Left ventricle myocardium inferior (tissue), 1 donor: ENCODE measurements at places on chromosomes 13 and 19. TPM values are rescaled to one million over a fixed set of nuclear protein-coding genes. Genes with fewer than 3 reads are reported as not detected.

- no peak for DNase-seq
Measured at GRCh38 chr13:47094734-47095434, 198.0 kb upstream of the HTR2A start.

- no peak for DNase-seq
Measured at GRCh38 chr13:46213242-46213641, 1.5 kb downstream of the LRRC63 start.

- DNase-seq = no peak
Measured at GRCh38 chr19:2887391-2887914, 13.3 kb upstream of the ZNF57 start.

DNA sequence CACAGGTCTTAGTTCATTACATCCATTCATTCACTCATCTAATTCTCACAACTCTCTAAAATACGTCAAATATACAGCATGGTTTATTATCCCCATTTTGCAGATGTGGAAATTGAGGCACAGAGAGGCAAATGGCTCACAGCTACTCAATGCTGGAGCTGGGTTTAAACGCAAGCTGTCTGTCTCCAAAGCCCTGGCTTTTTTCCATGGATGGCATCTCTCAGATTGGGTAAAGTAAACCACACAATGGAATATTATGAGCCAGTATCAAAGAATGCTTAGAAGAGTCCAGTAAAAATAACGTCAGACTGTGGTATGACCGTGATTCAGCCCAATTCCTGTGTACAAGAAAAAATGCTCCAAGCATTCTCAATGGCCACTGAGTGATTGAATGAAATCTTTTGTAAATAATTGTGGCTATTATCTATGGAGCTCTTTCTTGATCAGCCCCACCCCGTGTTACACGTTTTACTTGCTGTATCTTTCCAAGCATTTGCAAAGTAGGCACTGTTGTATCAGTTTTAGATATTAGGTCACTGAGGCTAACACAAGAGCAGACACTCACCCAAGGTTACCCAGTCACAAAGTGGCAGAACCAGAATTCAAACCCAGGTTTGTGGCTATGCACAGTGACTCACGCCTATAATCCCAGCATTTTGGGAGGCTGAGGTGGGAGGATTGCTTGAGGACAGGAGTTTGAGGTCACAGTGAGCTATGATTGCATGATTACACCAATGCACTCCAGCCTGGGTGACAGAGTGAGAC, 5.5 kb upstream of the ACP7 start:
- DNase-seq = no peak

- DNase-seq = no peak
Measured at GRCh38 chr19:46866407-46867136, 5.8 kb downstream of the ARHGAP35 start.

DNA sequence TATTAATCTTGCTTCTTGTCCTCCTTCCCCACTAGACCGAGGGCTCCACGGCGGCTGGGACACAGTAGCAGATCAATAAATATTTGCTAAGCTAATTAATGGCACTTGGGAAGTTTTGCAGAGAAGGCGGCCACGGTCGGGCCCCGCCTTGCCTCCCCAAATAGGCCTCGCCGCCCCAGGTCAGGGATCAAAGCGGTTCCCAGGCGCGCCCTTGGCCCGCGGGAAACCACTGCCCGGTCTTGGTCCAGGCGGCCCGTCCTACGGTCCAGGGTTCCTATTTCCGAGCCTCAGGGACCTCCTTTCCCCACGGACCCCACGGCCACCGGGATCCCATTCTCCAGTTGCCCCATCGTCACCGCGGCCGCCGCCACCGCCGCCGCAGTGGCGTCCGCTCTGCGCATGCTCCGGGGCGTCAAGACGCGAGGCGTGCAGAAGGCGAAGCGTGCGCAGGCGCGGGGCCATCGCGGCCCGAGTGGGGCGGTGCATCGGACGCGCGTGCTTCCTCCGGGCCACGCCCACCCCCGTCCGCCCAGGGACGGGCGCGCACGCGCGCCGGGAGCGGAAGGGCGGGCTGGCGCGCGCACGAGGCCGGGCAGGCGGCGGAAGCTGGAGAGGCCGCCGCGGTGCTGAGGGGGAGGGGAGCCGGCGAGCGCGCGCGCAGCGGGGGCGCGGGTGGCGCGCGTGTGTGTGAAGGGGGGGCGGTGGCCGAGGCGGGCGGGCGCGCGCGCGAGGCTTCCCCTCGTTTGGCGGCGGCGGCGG, at the start of gene SMARCA4:
Gene SMARCA4 (plus strand): TSS at position 717 of the 759 bp plus-strand sequence. CDS start 23,122 bp downstream, outside the sequence.
- DNase-seq = peak; percentile 98

DNA sequence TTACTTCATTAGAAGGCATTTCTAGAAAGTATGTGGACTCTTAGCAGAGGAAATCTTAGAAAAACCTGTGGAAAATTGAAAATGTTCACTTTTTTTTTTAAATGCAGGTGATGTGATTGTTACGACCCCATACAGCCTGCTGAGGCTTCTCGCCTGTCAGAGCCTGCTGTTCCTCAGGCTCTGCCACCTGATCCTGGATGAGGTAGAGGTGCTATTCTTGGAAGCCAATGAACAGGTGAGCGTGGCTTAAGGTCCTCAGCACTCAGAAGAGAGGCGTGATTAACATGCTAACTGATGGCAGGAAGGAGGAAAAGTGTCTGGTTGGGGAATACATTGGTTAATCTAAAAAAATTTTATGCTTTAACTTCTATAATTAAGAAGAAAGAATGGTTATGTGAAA, 71.4 kb downstream of the SLC7A9 start:
- DNase-seq = no peak

- DNase-seq = no peak
Measured at GRCh38 chr19:19270749-19271571, 2.1 kb downstream of the TM6SF2 start.

DNA sequence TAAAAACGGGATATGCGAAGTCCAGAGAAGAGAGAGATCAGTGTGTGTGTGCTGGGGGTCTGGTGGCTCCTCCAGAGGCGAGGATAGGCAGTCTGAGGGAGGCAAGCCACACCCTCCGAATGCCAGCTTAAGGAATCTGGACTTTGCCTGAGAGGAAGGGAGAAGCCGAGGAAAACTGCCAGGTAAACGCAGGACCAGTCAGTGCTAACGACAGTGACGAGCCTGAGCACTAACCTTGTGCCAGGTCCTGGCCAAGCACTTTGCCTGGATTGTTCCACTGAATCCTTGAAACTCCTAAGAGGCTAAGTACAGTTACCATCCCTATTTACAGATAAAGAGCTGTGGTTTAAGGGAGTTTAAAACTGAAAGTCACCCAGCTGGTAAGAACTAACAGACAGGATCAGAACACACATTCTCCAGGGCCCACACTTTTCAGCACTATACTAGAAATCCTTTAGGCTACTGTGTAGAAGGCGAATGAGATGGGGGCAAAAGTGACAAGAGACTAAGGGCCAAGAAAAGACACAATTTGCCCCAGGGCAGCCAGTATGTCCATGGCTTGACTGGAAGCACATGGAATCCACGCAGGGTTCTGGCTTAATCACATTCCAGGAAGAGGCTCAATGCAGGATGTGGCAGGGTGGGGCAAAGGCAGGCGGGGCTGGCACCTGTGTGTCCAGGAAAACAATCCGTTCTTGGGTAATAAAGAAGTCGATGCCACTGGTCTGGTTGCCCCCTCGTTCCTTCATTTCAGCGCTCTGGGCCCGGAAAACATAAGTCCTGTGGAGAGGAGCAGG, 15.1 kb downstream of the SMG9 start:
- no peak for DNase-seq

GRCh38 chr13:48888613-48889012, 87.1 kb upstream of the FNDC3A start:
- no peak for DNase-seq

- DNase-seq = peak; percentile 18
Measured at GRCh38 chr13:30526612-30527495, 61.1 kb upstream of the HMGB1 start.

DNA sequence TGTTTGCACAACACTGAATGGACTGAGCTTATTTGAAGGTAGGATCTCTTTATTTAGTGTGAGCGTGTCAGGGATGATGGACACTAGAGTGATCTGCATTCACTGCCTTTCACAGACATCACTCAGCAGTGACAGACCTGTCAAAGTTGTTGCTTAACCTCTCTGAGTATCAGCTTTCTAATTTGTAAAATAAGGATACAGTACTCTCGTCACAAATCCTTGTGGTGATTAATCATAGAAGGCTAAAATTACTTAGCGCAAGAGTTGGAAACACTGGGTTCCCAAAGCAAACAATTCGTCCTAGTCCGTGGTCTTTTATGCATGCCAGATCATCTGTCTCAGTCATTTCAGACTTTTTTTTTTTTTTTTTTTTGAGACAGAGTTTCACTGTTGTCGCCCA, 16.6 kb downstream of the CARD8 start:
- DNase-seq = no peak

GRCh38 chr19:47512183-47512947, 2.5 kb downstream of the NAPA start:
- no peak for DNase-seq

GRCh38 chr19:45448887-45449299, 18.9 kb upstream of the FOSB start:
- DNase-seq = no peak

- no peak for DNase-seq
Measured at GRCh38 chr19:4278010-4278409, 1.1 kb upstream of the SHD start.

- DNase-seq = no peak
Measured at GRCh38 chr19:4504297-4504701, 14.0 kb downstream of the PLIN4 start.

DNA sequence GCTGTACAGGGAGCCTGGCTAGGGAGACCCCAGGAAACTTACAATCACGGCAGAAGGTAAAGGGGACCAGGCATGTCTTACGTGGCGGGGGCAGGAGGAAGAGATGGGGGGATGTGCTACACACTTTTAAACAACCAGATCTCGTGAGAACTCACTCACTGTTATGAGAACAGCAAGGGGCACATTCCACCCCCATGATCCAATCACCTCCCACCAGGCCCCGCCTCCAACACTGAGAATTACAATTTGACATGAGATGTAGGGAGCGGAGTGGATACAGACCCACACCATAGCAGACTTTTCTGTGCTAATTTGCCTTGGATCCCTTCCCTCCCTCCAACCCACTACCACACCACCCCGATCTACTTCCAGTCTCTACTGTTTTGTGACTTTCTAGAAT, 106.7 kb upstream of the PEG3 start:
- no peak for DNase-seq

GRCh38 chr13:43411741-43412140, 375.0 kb downstream of the ENOX1 start:
- DNase-seq = peak; percentile 51

DNA sequence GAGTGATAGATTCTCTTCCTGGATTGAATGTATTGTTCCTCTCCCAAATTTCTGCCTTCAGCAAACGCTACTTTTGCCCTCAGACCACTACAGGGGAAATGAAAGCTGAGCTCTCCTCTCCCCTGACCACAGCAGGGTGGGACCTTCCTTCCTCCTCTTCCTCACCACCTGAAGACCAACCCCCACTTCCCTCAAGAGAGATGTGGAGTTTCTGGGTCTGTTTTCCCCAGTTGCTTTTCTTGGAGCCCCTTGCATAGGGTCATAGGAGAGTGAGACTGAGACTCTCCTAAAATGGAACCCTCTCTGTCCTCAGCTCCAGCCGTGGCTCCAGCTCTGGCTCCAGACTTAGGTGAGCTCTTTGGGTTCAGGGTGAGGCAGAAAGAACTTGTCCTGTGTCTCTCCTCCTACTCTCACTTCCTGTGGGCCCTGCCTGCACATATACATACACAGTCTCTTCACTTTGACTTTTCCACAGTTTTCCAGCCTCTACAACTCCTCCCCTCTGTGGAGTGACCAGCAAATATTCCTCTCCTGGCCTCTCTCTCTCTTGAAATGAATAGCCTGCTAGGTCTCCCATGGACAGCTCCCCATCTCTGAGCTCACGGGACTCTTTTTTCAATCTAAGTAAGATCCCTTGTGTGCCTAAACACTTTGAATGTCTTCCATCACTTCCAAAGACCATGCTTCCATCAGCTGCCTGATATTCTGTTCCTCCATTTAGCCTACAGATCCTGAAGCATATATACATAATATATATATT, 19.2 kb upstream of the ZNF175 start:
- DNase-seq = no peak

GRCh38 chr13:43083750-43084149, 60.4 kb downstream of the DNAJC15 start:
- no peak for DNase-seq

- no peak for DNase-seq
Measured at GRCh38 chr13:85828094-85828684, 29.0 kb upstream of the SLITRK6 start.

DNA sequence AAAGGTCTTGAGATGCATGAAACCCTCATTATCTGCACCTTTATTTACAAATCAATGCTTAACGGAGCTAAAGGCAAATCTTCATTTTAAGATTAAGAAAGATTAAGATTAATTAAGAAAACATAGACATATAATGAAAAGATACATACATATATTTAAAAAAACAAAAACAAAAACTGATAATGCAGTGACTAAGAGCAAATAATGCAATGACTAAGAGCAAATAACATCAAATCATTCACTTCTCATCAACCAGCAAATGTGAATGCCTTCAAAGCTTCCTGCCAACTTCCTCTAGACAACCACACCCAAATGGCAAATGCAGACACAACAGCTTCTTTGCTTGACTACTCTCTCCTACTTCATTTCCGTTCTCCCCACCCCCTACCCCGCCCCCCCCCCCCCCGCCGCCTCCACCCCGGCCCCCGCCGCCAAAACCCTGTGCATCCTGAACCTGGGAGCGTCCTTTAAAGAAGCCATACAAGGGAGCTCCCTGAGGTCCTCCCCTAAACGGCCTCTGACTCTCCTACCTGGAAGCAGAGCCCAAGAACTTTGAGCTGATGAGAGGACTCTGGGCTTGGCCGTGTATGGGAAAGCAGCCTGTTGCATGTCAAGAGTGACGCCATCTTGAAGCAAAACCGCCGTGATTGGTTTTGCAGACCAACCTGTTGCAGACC, 24.5 kb downstream of the TEX101 start:
- no peak for DNase-seq

Gene ACER1
- total RNA-seq = not detected

Gene CLEC17A
- not detected for total RNA-seq

Gene ZNF235
- 4.8 TPM for total RNA-seq

Gene MTUS2
- total RNA-seq = 101 TPM

Gene GDF15
- 0.33 TPM for total RNA-seq

Gene ZNF578
- total RNA-seq = 2.4 TPM

Gene CGB7
- not detected for total RNA-seq

Gene KLK14
- 1.6 TPM for total RNA-seq

Gene ZNF66
- 0.91 TPM for total RNA-seq

Gene GRIN2D
- 0.30 TPM for total RNA-seq

Gene ZNF709
- 1.1 TPM for total RNA-seq

Gene GARIN5A
- total RNA-seq = 1.3 TPM

Gene SH2D3A
- 0.14 TPM for total RNA-seq

Gene GARIN5B
- not detected for total RNA-seq

Gene PABPC3
- total RNA-seq = 0.05 TPM

Gene NALCN
- total RNA-seq = 8.3 TPM

Gene CRB3
- total RNA-seq = not detected

Gene SHANK1
- total RNA-seq = 0.25 TPM
